ENCODE measurements at places on chromosomes 5 and 9. TPM values are rescaled to one million over a fixed set of nuclear protein-coding genes. Genes with fewer than 3 reads are reported as not detected.

GRCh38 chr5:50738864-50739263 is 72.4 kb downstream of the PARP8 start:
- DNase-seq: no peak

Gene HEMGN
- total RNA-seq: not detected

Gene FRRS1L
- not detected for total RNA-seq

GRCh38 chr9:83636813-83637212 is 13.9 kb downstream of the IDNK start:
- no peak for DNase-seq

DNA sequence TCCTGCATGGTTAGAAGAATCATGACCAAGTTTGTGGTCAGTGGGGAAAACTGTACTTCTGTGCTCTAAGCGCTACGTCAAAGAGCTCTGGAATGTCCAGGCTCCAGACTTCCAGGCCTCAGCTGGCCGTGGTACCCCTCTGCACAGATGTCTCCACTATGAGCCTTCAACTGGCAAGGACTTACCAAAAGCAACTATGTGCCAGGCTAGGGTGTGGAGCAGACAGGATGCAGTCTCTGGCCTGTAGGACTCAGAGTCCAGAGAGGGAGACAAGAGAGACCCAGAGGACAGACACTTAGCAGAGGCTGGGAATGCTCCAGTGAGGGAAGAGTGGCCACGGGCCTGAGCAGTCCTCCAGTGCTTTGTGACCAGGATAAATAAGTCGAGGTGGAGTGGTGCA is 31.0 kb upstream of the TCF7 start:
- DNase-seq: no peak

DNA sequence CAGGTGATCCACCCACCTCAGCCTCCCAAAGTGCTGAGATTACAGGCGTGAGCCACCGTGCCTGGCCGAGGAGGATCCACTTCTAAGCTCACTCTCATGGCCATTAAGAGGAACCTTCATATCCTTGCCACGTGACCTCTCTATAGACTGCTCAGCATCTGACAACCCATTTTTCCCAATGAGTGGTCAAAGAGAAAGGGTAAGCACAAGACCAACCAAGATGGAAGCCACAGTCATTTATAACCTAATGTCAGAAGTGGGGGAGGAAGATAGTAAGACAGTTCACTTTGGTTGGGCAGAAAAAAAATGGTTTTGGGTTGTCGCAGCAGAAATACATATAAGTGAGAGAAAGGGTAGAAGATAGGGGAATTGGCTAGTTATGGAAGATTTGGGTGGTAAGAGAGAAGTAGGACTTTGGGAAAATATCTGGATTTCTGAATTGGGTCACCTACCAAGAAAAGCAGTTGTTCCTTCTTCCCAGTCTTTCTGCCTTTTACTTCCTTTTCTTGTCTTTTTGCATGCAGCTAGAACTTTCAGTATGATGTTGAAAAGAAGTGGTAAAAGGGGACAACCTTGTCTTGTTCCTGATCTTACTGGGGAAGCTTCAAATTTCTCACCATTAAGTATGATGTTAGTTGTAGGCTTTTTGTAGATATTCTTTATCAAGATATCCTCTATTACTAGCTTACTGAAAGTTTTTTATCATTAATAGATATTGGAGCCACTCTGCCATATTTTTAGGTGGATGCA is 15.6 kb downstream of the SNX2 start:
- no peak for DNase-seq

Gene PCDHB15
- total RNA-seq: 0.95 TPM

DNA sequence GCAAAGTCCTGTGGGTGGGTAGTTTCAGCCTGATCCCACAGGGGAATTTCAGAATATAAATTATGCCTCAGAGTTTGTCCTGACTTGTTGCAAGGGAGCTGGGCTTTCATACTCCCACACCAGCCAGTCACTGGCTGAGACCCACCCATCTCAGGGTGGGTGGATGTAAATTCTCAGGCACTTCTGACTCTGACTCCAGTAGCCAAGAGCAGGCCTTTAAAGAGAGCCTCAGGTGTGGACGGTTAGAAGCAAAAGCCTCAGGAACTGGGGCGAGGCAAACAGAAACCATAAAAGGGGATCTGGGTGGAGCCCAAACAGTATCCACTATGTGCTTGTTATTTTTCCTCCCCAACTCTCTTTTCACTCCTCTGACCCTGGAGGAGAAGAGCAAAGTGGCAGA is 28.6 kb upstream of the FBXW11 start:
- DNase-seq: no peak

DNA sequence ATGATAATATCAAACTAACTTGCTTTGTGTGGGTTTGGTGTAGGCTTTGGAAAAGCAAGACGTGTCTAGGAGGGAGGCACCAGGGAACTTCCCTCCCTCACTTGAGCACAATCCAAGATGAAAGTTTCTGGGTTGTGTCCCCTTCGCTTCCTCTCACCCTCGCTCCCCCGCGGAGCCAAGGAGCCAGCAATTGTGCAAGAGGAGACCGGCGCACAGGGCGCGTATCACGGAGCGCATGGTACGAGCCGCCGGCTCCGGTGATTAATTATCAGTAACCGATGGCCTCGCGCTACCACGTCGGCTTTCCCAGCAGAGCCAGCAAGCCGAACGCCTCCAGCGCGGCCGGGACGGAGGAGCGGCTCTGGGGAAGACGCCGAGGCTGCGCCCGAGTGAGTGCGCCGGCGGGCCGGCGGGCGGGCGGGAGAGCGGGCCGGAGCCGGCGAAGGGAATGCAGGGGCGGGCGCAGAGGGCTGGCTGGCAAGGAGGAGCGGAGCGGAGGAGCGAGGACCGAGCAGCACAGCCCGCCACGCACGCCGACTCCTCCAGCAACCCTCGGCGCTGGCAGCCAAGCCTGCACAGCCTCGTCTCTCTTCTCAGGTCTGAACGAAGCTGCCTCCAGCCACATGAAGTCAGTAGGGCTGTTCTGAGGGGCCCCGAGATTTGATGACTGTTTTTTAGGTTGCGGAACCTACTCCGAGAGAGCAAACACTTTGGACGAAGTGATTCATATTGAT is 143.6 kb downstream of the BNC2 start:
- peak; percentile 27 for DNase-seq

DNA sequence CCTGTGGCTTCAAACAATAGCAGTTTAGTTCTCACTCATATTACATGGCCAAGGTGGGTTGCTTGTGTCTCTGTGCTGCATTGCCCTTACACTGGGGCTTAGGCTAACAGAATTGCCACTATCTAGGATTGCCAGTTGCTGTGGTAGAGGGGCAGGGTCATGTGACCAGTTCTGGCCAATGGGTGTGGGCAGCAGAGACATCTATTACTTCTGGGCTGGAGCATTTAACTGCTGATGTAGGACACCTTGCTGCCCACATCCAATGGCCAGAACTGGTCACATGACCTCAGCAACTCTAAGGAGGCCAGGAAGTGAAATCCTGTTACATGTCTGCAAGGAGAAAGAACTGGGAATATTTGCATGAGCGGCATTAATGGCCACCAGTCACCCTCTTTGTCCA is 199.3 kb downstream of the C9orf152 start:
- no peak for DNase-seq

DNA sequence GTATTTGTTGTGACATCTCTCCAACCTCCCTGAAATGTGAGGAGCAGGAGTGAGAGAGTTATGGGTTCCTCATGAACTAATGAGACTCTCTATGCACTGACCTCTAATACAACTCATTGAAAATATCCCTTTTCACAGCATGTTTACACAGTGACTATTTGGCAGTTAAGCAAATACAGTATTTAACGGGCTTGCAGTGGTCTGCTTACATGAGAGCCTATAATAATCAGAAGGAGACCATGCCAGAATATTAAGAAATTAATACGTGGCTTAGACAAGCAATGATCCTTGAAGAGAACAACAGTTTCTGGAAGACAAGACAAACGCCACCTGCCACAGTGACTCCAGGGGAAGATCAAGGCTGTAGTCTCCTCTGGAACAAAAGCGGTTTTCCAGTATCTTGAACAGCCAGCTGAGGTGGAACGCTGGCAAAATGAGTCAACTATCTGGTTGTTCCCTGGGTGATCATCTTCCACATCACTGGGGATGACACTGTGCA is 424.5 kb downstream of the DMAC1 start:
- DNase-seq: no peak

Gene AQP7
- total RNA-seq: not detected

- DNase-seq: no peak
These were observed 186.0 kb upstream of the ADRA1B start for GRCh38 chr5:159730285-159730684.

Gene TAF11L5
- not detected for total RNA-seq

GRCh38 chr5:110018509-110018908 is 328.8 kb downstream of the MAN2A1 start:
- DNase-seq: no peak

- DNase-seq: peak; percentile 24
These were observed 184.0 kb downstream of the SEMA5A start for GRCh38 chr5:9361835-9362234.

Gene GFI1B
- not detected for total RNA-seq

GRCh38 chr9:134182554-134183085 is 18.3 kb upstream of the RNU6ATAC start:
- no peak for DNase-seq

GRCh38 chr9:86594724-86595123 is 240.5 kb upstream of the TUT7 start:
- DNase-seq: no peak

Gene ELP1
- 30.8 TPM for total RNA-seq

Gene CHD1
- 81.6 TPM for total RNA-seq

DNA sequence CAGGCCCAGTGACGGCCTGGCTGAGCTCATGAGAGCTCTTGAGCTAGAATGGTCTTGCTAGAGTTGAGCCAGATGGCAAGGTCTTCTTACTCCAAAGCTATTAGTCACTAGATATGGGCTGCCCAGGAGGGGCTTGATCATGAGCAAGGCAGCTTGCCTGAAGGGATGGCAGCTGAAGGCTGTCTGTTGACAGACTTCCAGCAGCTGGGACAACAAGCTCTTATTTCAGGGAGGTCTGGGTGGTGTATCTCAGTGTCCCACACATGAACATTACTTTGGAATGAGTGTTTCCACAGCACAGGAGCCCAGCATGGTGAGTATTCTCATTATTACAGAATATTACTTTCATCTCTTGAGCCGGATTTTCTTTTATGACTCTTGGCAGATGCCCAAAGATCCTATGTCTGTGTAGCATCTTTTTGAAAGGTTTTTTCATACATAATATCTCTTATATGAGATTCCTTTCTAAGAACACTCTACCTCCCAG is 414.1 kb downstream of the ARHGEF28 start:
- no peak for DNase-seq

Data from pulmonary artery endothelial cell (primary cell).